ENCODE measurements at places on chromosomes 1 and 21.

- DNase-seq = no peak
Measured at GRCh38 chr1:91712981-91713841, 172.7 kb downstream of the TGFBR3 start.

DNA sequence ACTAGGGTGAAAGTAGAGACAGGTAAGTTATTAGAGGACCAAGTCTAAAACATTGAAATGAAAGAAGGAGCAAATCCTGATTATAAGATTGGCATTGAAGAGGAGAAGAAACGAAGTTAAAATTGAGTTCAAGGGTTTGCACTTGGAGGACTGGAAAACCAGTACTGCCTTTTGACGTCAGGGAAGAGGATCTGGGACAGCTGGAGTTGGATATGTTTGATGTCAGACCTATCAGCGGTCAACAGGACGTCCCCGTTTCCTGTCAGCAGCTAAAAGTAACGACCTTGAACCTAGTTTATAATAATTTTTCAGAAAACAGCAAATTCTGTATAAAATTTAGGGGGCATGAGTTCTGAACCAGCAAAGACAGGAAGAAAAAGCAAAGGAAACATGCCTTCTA lies 1.2 kb upstream of the NID1 start:
- no peak for DNase-seq

- no peak for DNase-seq
Measured at GRCh38 chr1:55959136-55959548, 620.2 kb downstream of the PLPP3 start.

- DNase-seq = no peak
Measured at GRCh38 chr1:41545996-41546832, 61.7 kb upstream of the EDN2 start.

DNA sequence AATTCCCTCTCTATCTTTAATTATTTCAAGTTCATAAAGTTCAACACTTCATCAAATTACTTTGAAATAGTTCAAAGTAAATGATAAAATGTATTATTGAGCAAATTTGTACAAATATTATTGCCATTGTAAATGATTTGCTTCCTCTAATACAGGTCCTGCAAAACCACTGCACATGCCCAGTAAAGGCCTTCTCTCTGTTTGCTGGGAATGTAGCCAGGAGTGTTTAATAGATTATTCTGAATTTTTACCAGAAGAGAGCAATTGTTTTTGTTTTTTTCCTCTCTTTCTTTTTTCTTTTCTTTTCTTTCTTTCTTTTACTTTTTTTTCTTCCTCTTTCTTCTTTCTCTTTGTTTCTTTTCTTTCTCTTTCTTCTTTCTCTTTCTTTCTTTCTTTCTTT lies 486.3 kb downstream of the PTBP2 start:
- no peak for DNase-seq

DNA sequence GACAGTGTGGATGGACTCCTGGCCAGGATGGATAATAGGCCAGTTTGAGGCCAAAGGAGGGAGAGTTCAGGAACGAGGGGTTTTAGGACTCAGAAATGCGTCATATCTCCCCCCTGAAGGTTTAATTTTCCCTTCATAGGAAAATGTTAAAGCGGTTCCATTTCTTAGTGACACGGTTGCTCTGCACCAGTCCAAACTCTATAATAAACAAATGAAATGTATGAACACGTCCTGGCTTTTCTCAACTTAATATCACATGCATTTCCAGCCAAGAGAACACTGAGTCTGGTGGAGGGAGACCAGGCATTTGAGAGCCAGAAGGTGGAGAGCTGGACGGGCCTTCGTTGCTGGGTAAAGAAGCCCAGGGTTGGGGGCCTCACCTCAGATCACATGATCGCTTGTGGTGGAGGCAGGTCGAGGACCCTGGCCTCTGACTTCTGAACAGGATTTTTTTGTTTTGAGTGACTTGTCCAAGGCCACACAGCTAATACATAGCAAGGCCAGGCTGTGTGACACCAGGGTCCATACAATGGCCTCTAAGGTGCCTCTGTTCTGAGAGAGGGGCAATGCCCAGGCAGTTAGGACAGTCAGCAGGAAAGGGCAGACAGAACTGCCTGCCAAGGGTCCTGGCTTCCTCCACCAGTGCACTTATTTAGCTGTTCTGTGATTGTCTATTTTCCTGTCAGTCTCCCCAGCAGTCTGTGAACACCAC lies 11.4 kb downstream of the SLC1A7 start:
- no peak for DNase-seq

- DNase-seq = no peak
Measured at GRCh38 chr1:63752176-63752575, 21.6 kb upstream of the ROR1 start.

DNA sequence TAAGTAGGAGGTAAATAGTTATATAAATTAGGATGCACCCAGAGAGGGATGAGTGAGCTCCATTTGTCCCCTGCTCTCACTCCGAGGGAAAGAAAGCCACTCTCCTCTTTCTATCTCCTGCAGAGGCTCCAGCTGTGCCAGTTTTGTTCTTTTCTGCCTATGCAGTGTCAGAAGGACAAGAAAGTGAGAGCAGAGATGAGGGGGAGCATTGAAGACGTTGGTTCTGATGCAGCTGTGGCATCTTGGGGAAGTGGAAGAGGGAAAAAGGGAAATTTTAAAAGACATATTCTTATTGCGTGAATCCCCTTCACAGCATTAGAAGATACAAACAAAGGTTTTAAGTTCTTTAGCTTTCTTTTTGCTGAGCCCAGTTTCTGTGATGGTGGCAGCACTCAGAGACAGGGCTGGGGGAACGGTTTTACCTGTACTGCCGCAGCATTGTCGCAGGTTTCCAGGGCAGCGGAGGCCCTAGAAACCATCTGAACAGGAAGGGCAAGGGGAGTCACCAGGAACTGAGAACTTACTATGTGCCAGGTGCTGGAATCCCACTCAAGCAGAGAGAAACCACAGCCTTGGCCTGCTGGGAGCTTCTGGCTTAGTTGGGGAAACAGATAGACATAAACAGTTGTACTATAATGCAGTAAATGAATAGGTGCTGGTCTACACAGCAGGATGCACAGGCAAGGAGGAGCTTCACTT lies 44.9 kb upstream of the USP24 start:
- DNase-seq = no peak

- DNase-seq = no peak
Measured at GRCh38 chr1:171965777-171966176, 124.5 kb downstream of the DNM3 start.

DNA sequence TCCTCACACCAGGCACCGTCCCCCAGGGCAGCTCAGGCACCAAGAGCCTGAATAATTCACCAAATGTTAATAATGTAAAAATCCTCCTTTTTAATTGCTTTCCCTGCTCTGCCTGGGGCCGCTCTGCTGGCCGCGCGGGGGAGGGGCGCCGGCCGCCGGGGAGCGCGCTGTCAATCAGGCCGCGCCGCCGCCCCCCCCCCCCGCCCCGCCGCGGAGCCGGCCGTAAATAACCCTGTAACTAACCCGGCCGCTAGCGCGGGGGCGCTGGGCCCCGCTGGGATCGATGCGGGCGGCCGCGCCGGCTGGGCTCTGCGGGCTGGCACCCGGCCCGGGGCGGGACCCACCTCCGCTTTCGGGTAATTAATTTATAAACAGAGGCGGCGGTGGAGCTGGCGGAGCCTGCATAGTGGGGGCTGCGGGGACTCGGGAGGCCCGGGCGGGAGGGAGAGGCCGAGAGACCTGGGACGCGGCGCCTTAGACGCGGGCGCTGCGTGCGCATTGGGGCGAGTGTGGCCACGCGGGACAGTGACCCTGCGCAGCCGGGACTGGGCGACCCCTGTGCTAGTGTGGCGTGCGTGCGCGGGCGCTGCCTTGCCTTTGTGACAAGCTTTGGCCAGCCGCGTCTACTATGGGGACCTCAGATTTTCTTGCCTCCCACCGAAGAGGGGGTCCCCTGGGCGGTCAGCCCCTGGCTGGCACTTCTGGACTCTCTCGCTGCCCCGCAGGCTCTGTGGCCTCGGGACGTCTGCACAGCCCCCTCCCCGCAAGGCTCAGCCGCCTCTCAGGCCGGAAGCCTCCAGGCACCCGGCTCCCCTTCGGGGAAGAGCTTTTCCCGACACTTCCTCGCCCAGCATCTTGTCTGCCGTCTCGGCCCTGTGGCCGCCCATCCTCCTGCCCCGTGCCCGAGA lies 16.6 kb downstream of the SAMD11 start:
- DNase-seq = peak; percentile 76

DNA sequence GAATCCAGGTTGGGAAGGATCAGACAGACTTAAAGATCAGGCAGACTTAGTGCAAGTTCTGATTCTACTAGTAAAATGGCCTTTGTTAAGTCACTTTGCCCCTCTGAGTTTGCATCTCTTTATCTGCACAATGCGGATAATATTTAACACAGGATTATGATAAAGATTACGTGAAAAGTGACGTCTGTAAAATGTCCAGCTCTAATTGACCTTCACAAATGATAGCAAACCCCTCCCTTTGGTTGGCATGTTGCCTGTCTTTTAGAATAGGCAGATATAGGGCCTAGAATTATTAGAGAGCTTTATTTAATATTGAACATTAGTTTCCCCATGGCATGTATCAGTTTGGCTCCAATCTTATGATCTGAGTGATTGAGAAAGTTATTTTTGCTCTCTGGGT lies 55.4 kb downstream of the C1orf21 start:
- DNase-seq = no peak

- no peak for DNase-seq
Measured at GRCh38 chr1:220786057-220786336, 716 bp upstream of the MTARC1 start.

DNA sequence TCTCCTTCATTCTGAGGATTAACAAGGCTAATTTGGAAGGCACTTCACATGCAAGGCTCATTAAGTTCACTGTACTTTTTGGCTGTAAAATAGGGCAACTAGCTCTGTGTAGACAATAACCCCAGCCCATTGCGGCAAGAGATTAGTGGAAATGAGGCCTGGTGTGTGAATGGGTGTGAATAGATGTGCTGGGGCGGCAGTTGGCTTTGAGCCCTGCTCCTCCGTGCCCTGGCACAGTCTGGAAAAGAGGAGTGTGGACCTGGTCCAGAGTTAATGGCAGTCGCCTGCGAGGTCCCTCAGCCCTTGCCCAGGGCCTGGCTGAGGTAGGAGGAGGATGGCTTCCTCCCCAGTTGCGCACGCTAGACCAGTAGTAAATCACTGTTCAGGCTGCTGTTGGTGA lies 4.8 kb downstream of the KISS1 start:
- no peak for DNase-seq

- DNase-seq = no peak
Measured at GRCh38 chr1:30267046-30267445, 456.3 kb downstream of the MATN1 start.

DNA sequence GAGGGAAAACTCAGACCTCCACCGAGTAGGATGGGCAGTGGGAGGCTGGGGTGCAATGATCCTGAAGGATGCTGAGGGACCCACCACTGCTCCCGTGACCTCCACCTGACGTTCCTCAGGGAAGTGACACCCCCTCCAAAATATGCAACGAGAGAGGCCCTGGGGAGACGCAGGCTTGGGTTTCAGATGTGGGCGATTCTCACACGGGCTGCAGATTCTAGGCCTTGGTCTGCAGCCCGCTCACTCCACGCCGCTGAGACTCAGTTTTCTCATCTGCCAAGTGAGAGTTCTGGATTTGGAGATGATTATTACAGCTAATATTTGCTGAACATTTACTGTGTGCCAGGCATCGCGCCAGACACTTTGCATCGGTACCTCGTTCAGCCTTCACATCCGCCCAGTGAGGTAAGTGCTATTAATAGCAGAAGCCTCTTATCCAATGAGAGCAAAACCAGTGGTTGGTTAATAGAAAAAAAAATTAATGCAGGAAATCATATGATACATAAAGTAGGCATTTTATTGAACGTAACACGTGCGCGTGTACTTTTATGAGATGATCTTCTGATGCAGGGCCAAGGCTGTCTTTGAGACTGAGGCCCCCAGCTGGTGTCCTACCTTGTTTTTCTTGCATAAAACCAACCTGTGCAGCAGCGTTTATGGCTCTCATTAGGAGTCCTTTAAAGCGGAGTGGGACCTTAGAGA lies 102.0 kb upstream of the RUNX3 start:
- DNase-seq = peak; percentile 33

GRCh38 chr1:14686701-14687100 lies 88.2 kb downstream of the KAZN start:
- no peak for DNase-seq

DNA sequence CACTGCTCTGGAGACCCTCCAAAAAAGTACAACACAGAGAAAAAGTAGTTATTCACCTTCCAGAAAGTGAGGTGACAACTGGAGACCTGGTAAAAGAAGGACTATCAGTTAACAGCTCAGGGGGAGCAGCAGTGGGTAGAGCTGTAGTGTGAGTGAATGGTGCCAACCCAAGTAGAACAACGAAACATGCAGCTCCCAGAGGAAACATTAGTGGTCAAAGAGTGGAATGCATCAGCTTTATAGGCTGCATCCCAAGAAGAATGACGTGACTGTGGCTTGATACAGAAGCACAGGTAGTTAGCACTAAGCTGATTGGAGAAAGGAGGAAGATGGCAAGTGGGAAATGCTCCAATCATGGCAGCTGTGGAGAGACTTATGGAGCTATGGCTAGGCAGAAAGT lies 275.7 kb upstream of the CAMK1G start:
- peak; percentile 25 for DNase-seq

- no peak for DNase-seq
Measured at GRCh38 chr1:193103759-193104501, 1.3 kb downstream of the GLRX2 start.

DNA sequence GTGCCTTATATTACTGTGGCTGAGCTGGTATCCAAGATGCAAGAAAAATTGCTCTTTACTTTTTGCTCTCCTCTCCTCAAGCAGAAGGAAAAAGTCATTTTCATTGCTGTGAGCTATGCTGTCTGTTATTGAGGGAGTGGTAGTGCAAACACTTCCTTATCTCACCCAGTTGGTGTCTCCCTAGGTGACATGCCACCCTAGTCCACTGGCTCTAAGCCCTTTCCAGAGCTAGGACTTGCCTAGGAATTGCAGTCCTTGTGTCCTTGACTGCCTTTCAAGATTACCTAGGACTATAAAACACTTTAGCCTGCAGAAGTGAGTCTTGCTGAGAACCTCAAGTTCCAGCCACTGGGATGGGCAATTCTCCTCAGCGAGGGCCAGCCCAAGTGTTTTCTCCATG lies 458.3 kb downstream of the MRPL39 start:
- DNase-seq = no peak

GRCh38 chr1:106534612-106535011 lies 521.9 kb upstream of the PRMT6 start:
- DNase-seq = no peak

DNA sequence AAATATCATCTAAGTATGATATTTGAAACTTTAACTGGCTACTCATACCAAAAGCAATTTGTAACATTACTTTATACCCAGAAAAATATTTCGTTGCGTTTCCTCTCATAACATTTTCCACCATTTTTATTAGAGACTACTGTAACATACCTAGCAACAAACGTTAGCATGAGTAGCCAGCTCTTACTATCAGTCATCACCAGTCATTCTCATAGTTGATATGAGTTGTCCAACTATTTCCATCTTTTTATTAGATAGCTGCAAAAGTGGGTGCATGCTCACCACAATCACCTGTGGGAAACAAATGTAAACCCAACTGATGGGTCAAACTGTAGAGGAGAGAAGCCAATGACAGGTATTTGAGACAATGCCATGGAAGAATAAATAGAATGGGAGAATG lies 114.6 kb downstream of the AKT3 start:
- DNase-seq = no peak

GRCh38 chr1:41656068-41656467 lies 171.6 kb upstream of the EDN2 start:
- no peak for DNase-seq

- no peak for DNase-seq
Measured at GRCh38 chr1:77975386-77975785, 3.5 kb downstream of the FUBP1 start.

Data from NCI-H1417 (cell line).